ENCODE measurements at places on chromosomes 13 and 19.

- DNase-seq, result no peak
Measured at GRCh38 chr19:4957981-4958380, 10.9 kb upstream of the KDM4B start.

DNA sequence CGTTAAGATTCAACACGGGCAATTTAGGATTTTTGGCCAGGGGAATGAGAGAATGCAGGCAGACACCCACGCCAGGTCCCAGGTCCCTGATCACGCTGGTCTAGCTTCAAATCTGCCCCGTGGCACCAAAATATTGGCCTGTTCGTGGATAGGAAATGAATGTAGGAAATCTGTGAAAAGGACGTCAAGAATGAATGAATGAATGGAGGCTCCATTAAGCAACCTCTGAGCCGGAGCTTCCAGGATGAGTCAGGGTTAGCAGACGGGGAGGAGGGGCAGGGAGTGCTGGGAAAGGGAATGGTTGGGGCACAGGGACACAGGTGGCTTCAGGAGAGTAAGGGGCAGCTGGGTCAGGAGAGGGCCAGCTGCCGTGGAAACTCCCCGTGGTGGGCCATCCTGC, 4.2 kb downstream of the SULT2B1 start:
- peak; percentile 82 for DNase-seq

- DNase-seq, result no peak
Measured at GRCh38 chr19:58003174-58003828, 681 bp upstream of the ZNF606 start.

DNA sequence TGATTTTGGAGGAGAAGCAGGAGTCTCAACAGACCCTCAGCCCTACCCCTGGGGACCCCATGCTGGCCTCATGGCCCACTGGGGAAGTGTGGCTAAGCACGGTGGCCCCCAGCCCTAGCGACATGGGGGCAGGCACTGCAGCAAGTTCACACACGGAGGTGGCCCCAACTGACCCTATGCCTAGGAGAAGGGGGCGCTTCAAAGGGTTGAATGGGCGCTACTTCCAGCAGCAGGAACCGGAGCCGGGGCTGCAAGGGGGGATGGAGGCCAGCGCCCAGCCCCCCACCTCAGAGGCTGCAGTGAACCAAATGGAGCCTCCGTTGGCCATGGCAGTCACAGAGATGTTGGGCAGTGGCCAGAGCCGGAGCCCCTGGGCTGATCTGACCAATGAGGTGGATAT, 14.9 kb downstream of the NCAN start:
- DNase-seq, result no peak

DNA sequence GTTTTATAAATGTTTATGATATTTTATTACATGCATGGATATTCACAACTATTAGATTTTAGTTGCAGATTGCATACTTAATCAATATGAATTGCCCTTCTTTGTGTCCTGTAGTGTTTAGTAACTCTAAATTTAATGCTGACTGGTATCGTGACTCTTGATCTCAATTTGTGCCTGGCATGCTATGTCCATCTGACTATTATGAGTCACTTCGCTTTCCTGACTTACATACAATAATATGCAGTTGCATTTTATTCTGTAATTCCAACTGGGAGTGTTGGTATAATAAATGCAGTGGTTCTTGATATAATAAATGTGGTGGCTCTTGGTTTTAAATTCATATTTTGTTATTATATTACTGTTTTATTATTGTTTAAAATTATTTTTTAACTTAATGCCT, 277.5 kb downstream of the LIG4 start:
- no peak for DNase-seq

GRCh38 chr19:16463991-16464575, 7.7 kb downstream of the EPS15L1 start:
- no peak for DNase-seq

DNA sequence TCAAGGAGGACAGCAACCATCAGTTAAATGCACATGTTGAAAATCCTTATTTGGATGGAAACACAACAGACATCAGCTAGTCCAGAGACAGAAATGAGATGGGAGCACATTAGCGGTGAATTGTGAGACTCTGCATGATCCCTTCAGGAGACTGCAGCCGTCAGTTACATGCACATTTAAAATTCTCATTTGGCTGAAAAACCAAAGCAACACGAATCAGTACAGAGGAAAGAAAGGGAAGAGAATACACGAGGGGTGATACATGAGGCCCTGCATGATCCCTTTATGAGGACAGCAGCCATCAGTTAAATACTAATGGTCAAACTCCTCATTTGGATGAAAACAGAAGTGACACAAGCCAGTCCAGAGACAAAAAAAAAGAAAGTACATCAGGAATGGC, 123.4 kb downstream of the PTPRS start:
- no peak for DNase-seq

Measured in foreskin fibroblast (primary cell).